Uterus (tissue), 4 donors: ENCODE measurements at places on chromosomes 12 and 14.

DNA sequence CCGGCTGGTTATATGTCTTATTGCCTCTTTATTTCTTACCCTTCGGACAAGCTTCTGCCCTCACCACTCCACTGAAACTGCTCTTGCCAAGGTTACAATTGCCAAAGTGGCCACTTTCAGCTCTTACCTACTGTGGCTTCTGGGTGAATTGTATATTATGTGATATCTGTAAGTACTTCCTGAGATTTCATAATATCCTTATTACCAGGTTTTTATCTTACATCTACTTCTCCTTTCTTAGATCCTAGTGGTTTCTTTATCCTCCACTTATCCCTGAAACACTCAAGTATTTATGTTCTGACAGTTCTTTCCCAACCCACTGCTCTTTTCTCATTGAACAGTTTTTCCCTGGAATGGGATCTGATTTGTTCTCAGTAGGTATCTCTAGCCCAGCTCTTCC is 10.5 kb downstream of the CELA1 start:
- no peaks in the 10 kb centered on the region for H3K27me3 ChIP-seq
- H3K4me1 ChIP-seq: no peaks in the 10 kb centered on the region
- no peak overlapping the region for H3K27ac ChIP-seq
- H3K4me3 ChIP-seq: no peak overlapping the region
- no peaks in the 10 kb centered on the region for H3K36me3 ChIP-seq
- no peak for DNase-seq

GRCh38 chr14:77469067-77469505 is 11.2 kb downstream of the AHSA1 start:
- H3K36me3 ChIP-seq: no peaks in the 10 kb centered on the region
- H3K27me3 ChIP-seq: no peaks in the 10 kb centered on the region
- no peak overlapping the region for H3K4me3 ChIP-seq

DNA sequence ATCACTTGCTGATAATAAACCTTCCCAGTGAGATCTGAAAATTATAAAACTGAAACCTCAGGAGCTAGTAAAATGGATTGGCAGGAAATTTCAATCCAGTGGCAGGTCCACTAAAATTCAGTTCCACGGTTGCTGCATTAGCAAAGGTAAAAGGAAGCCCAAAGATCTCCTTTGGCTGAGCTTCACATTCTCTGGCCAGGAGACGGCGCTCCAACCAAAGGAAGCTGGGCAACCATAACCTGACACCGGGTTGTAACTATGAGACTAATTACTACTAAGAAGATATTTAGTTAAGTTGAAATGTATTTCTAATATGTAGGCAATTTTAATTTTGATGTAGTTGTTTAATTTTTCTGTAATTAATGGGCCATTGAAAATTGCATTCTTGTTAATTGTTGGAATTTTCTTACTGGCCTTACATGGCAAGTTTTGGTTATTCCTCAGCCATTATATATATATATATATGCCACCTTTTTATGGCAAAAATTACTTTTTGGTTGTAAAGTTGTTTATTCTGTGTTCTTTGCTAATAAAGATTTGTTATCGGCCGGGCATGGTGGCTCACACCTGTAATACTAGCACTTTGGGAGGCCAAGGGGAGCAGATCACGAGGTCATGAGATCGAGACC is 17.0 kb downstream of the OR8S1 start:
- H3K4me1 ChIP-seq: no peaks in the 10 kb centered on the region
- DNase-seq: no peak
- H3K4me3 ChIP-seq: no peak overlapping the region

DNA sequence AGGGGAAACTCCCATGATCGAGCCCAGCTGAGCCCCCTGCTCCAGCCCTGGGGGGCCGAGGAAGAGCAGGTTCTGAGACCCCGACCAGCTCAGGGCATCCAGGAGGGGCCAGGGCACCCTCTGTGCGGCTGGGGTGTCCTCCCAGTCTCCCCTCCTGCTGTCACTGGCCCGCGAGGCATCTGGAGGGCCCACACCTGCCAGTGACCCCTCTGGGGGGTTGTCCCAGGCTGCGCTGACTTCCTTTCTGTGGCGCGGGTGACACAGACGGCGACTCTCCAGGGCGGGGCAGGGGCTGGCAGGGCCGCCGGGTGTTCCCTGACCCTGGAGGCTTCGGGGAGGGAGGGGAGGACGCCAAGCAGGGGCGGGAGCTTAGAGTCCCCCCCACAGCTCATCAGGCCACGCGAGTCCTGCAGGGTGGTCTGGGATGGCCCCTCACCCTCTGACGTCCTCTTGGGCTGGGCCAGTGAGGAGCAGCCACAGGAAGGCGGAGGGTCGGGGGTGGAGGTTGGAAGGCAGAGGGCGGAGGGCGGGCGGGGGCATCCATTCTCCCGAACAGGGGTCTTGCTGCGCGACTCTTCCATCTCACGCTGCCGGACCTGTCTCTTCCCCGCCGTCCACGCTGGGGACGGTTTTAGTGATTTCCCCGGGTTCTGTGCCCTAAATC is 38.6 kb upstream of the FBRSL1 start:
- H3K27me3 ChIP-seq: peaks cover 6% of the 10 kb centered on the region
- no peaks in the 10 kb centered on the region for H3K36me3 ChIP-seq
- no peaks in the 10 kb centered on the region for H3K4me1 ChIP-seq
- no peak overlapping the region for H3K4me3 ChIP-seq

GRCh38 chr14:33350366-33350990 is 411.8 kb downstream of the NPAS3 start:
- no peak overlapping the region for H3K4me3 ChIP-seq
- no peaks in the 10 kb centered on the region for H3K27me3 ChIP-seq
- no peak for DNase-seq

DNA sequence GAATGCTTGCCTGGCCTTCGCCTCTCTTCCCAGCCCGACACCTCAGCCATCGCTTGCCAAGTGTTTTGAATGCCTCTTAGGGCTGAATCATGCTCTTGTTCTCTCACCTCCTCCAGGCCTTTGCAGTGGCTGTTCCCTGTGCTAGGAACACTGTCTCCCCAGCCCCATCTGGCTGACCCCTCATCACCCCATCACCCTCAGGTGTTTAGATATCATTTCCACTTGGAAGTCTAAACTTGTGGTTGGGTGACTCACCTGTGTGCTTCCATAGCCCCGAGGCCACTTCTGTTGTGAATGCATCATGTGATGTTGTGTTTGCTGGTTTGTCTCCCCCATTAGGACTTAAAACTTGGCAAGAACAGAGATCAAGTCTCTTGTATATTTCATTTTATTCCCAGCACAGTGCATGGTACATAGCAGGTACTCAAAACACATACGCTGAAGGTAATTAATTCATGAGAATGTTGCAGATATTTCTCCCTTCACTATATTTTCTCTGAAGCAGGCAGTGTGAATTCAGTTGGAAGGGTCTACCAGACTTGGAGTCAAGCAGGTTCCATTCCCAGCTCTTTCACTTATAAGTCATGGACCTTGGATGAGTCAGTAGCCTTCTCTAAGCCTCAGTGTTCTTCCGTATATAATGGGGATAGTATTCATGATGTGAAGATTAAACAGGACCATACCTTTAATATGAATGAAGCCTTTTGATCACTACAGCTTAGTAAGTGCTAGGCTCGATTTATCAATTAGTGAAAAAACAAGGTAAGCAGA is 67.8 kb downstream of the HRK start:
- no peak overlapping the region for H3K27ac ChIP-seq
- no peak overlapping the region for H3K4me3 ChIP-seq
- H3K4me1 ChIP-seq: no peaks in the 10 kb centered on the region
- no peaks in the 10 kb centered on the region for H3K27me3 ChIP-seq
- H3K36me3 ChIP-seq: no peaks in the 10 kb centered on the region
- no peak for DNase-seq

DNA sequence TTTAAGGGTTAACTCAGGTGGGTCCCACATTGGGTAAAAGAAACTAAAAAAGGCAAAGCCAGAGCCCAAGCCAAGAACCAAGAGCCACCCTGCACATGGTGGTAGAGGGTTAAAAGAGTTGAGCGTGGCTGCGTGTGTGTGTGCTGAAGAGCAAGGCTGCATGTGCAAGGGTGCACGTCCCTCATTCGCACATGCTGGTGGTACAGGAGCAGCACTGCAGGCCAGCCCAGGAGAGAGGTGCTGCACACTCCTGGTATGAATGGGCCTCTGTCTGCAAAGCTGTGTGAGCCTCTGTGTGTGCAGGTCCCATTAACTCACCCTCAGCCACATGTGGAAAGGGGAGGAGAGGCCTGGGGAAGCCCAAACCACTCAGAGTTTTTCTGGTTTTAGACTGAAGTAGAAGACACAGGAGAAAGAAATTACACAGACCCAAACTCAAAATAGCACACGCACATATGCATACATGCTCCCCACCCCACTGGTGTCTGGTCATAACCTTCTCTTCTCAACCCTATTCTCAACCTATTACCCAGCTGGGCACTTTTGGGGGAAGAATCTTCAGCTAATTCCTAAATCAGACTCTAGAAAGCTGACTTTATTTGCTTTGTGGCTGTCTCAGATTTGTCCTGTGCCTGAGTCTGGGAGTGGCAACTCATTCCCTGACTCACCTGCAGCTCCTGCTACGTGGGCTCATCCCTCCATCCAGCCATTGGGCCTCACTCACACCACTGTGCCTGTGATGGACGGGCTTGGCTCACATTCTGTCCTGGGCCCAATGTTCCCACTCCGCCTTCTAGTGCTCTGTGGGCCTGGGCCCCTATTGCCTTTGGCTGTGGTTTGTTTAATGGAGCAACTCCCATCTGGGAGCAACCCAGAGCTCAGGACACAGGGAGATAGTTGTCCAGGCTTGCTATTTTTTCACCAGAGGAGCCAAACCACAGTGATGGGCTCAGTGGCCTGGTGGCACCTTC is 30.8 kb upstream of the COL2A1 start:
- no peak for DNase-seq
- H3K4me3 ChIP-seq: no peak overlapping the region
- no peaks in the 10 kb centered on the region for H3K27me3 ChIP-seq
- no peak overlapping the region for H3K27ac ChIP-seq
- H3K36me3 ChIP-seq: no peaks in the 10 kb centered on the region

GRCh38 chr12:68866950-68867349 is 59.0 kb downstream of the MDM2 start:
- no peaks in the 10 kb centered on the region for H3K27me3 ChIP-seq
- no peak overlapping the region for H3K27ac ChIP-seq
- no peaks in the 10 kb centered on the region for H3K36me3 ChIP-seq
- no peaks in the 10 kb centered on the region for H3K4me1 ChIP-seq
- no peak for DNase-seq
- H3K4me3 ChIP-seq: no peak overlapping the region
